ENCODE measurements at places on chromosomes 2 and 18. TPM values are rescaled to one million over a fixed set of nuclear protein-coding genes. Genes with fewer than 3 reads are reported as not detected.

EPB41L3 gene
- total RNA-seq = 90.5 TPM

CYP27C1 gene
- total RNA-seq = not detected

TRIM43 gene
- total RNA-seq = not detected

APCDD1 gene
- total RNA-seq = 0.83 TPM

DNA sequence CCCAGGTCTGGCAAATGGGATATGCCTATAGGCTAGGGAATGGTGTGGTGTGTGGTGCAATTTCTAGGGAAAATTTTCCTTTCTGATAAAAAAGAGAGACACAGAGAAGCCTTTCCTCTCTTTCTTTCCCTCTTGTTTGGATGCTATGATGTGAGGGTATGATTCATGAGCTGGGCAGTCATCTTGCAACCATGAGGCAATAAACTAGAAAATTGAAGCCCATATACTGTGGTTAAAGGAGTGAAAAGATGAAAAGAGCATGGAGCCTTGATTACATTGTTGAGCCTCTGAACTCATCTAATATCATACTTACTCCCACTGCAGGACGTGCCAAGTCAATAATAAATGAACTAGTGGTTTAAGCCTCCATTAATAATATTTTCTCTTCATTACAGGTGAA lies 215.6 kb downstream of the HAUS1 start:
- H3K36me3 ChIP-seq = no peaks in the 10 kb centered on the region
- H3K27me3 ChIP-seq = peaks cover 5% of the 10 kb centered on the region
- no peak overlapping the region for H3K4me3 ChIP-seq

- no peaks in the 10 kb centered on the region for H3K36me3 ChIP-seq
- no peak overlapping the region for H3K27ac ChIP-seq
- no peaks in the 10 kb centered on the region for H3K27me3 ChIP-seq
- H3K4me1 ChIP-seq = peaks cover 11% of the 10 kb centered on the region
- no peak overlapping the region for H3K4me3 ChIP-seq
Observed at GRCh38 chr2:240322231-240322955, 113.1 kb upstream of the GPC1 start.

GRCh38 chr2:189837326-189837725 lies 53.1 kb downstream of the PMS1 start:
- H3K27me3 ChIP-seq = no peaks in the 10 kb centered on the region
- no peak overlapping the region for H3K4me3 ChIP-seq
- 0 out of 2 replicates have a peak, but pooled peaks cover 2% of the 10 kb centered on the region for H3K4me1 ChIP-seq
- H3K27ac ChIP-seq = no peak overlapping the region
- no peaks in the 10 kb centered on the region for H3K36me3 ChIP-seq

DNA sequence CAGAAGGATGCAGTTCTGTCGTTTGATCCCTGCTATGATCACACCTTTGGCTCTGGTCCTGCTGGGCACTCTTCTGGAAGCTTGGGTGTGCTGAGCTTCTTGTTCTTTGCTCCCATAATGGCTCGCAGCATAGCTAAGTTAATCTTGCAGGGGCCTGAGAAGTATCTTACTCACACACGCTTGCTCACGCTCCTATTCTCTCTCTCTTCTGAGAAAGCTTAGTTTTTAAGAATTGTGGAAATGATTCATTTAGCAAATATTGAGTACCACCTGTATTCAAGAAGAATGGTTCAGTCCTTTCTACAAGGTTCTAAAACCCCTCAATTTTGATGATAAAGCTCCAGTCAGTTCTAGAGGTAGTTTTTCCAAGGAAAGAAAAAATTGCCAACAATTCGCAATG lies 40.6 kb downstream of the XRCC5 start:
- peak; percentile 70 for DNase-seq
- H3K27me3 ChIP-seq = no peaks in the 10 kb centered on the region
- no peak overlapping the region for H3K27ac ChIP-seq
- H3K4me1 ChIP-seq = peaks cover 3% of the 10 kb centered on the region
- H3K4me3 ChIP-seq = no peak overlapping the region

DNA sequence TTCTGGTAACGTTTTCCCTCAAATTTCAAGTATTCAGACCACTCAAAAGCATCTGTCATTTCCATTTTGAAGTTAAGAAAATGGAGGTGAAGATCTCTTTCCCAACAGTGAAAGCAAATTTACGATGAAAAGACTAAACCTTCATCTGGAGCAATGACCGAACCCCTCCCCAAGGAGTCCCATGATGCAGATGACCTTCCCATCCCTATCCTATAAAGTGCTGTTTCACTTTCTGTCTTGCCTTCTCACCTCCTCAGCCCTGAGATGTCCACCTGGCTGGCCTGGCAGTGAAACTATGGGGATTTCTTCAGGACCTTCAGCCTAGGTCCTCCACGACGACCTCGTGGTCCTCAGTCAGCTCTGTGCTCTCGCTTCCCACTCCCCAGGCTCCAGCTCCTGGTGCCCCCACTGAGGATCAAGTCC lies 925 bp upstream of the NPC1 start:
- no peak overlapping the region for H3K27ac ChIP-seq
- H3K4me1 ChIP-seq = peaks cover 2% of the 10 kb centered on the region
- H3K36me3 ChIP-seq = no peaks in the 10 kb centered on the region
- peak overlapping the region; percentile 30 for H3K4me3 ChIP-seq
- no peaks in the 10 kb centered on the region for H3K27me3 ChIP-seq
